ENCODE measurements at places on chromosomes 2 and 18.
A peak's percentile ranks its signal among the peaks of the same experiment; 100 is the strongest.

GRCh38 chr2:2567776-2568175 is 236.7 kb upstream of the MYT1L start:
- no peak for DNase-seq
- H3K36me3 ChIP-seq, result no peaks in the 10 kb centered on the region
- H3K4me3 ChIP-seq, result no peak overlapping the region
- no peaks in the 10 kb centered on the region for H3K27me3 ChIP-seq
- H3K27ac ChIP-seq, result no peak overlapping the region

GRCh38 chr2:215178121-215178520 is 39.7 kb upstream of the ABCA12 start:
- DNase-seq, result no peak
- no peak overlapping the region for H3K4me3 ChIP-seq
- no peaks in the 10 kb centered on the region for H3K36me3 ChIP-seq
- H3K4me1 ChIP-seq, result no peaks in the 10 kb centered on the region
- no peak overlapping the region for H3K27ac ChIP-seq

GRCh38 chr18:49139766-49140165 is 189.0 kb upstream of the SMAD7 start:
- no peak overlapping the region for H3K27ac ChIP-seq
- no peak overlapping the region for H3K4me3 ChIP-seq
- DNase-seq, result no peak

- no peaks in the 10 kb centered on the region for H3K36me3 ChIP-seq
- H3K27ac ChIP-seq, result peak overlapping the region; percentile 89
- peaks cover 34% of the 10 kb centered on the region for H3K4me1 ChIP-seq
- H3K27me3 ChIP-seq, result no peaks in the 10 kb centered on the region
- no peak for DNase-seq
These were observed 925 bp upstream of the NPC1 start for GRCh38 chr18:23587220-23587642.

- H3K36me3 ChIP-seq, result no peaks in the 10 kb centered on the region
- H3K27me3 ChIP-seq, result peaks cover 33% of the 10 kb centered on the region
- no peak for DNase-seq
- H3K4me3 ChIP-seq, result no peak overlapping the region
- no peak overlapping the region for H3K27ac ChIP-seq
- peaks cover 17% of the 10 kb centered on the region for H3K4me1 ChIP-seq
These were observed 70.5 kb upstream of the RTN4 start for GRCh38 chr2:55120634-55121359.

DNA sequence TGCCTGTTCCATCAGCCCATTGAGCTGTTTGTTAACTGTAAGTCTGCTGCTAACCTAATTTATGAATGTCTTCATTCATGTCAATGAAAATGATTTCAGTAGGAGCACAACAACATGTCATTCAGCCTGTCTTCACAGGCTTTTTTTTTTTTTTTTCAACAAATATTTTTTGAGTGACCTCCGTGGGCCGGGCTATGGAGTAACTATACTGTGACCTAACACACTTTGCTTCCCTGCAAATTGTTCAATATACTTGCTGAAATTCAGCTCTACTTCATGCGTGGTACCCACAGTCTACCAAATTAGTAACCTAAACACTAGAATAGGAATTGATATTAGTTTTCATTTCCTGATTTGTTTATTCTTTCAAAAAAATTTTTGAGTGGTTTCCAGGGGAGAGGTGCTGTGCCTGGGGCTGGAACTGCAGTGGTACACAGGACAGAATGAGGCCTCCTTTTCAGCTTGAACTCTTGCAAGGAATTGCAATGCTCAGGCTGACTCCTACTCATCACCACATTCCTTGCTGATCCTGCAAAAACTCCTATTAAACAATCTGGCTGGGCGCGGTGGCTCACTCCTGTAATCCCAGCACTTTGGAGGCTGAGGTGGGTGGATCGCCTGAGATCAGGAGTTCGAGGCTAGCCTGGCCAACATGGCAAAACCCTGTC is 87.1 kb downstream of the CDH20 start:
- H3K27ac ChIP-seq, result no peak overlapping the region
- no peaks in the 10 kb centered on the region for H3K36me3 ChIP-seq
- no peaks in the 10 kb centered on the region for H3K4me1 ChIP-seq
- DNase-seq, result no peak
- H3K4me3 ChIP-seq, result no peak overlapping the region

GRCh38 chr2:37683241-37683640 is 11.8 kb upstream of the CDC42EP3 start:
- no peak for DNase-seq
- H3K36me3 ChIP-seq, result no peaks in the 10 kb centered on the region
- no peak overlapping the region for H3K4me3 ChIP-seq
- peaks cover 7% of the 10 kb centered on the region for H3K4me1 ChIP-seq

GRCh38 chr18:24200494-24201290 is 61.8 kb downstream of the CABYR start:
- H3K27ac ChIP-seq, result peak overlapping the region; percentile 22
- no peak for DNase-seq
- H3K36me3 ChIP-seq, result no peaks in the 10 kb centered on the region
- H3K4me3 ChIP-seq, result no peak overlapping the region
- H3K4me1 ChIP-seq, result no peaks in the 10 kb centered on the region
- H3K27me3 ChIP-seq, result no peaks in the 10 kb centered on the region

DNA sequence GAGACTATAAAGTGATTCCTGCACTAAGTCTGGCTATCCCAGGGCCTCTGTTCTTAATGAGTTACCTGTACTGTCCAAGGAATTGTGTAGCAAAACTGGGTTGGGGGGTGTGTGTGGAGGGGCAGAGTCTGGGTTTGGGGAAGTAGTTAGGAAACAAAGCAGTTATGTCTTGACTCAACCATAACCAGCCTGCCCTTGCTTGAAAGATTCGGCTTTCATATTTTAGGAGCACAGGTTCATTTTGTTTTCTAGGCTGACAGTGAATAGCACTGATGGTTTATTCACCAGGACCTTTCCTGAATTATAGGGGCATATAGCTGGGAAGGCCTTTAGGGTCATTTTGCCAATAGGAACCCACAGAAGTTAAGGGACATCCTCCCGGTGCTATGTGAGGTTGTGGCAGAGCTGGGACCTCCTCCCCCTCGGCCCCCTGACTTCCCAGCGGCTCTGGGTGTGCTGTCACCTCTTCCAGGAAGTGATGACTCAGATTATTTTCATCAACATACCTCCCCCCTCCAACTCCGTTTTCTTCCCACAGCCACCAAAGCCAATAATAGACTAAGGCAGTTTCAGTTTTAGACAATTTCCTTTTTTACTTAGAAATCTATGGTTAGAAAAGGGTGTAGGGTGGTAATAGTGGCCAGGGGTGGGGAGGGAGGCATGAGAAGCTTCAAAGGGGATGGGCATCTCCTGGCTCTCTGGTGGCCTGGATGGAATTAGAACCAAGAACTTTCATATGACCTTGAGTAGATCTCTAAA is 44.8 kb downstream of the SETBP1 start:
- peak overlapping the region; percentile 76 for H3K4me3 ChIP-seq
- peaks cover 15% of the 10 kb centered on the region for H3K36me3 ChIP-seq
- peak overlapping the region; percentile 97 for H3K27ac ChIP-seq
- DNase-seq, result peak; percentile 34

DNA sequence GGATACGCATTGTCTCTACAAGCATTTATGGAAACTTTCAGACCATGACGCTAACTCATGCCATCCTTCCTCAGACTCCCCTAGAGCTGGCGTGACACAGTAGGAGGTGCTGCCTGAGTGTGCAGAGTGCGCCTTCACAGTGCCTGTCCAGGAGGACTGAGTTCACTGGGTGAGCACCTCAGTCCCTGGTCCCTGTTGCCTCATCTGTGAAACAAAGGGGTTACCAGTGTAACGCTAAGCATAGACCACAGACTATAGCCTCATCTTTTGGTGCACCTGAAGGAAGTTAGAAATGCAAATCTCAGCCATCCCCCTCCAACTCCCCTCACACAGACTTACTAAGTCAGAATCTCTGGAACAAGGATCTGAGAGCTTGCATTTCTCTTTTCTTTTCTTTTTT is 142.8 kb downstream of the TMEM17 start:
- H3K27me3 ChIP-seq, result no peaks in the 10 kb centered on the region
- H3K36me3 ChIP-seq, result no peaks in the 10 kb centered on the region
- no peak overlapping the region for H3K27ac ChIP-seq
- no peak overlapping the region for H3K4me3 ChIP-seq
- H3K4me1 ChIP-seq, result peaks cover 9% of the 10 kb centered on the region

DNA sequence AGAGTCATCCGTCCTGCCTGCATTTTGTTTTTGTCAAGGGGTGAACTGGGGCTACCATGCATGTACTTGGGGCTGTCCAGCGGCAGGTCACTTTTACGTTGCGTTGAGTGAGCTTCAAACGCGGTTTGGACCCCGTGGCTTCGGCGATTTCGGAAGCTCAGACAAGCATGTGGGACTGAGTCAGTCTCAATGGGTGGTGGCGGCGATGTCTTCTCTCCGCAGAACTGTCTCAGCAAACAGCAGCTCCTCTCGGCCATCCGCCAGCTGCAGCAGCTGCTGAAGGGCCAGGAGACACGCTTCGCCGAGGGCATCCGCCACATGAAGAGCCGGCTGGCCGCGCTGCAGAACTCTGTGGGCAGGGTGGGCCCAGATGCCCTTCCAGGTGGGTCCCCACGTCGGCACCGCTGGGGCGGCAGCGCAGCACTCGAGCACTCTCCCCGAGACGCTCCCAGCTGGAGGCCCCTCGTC is 21.3 kb downstream of the FBLN7 start:
- no peaks in the 10 kb centered on the region for H3K36me3 ChIP-seq
- H3K27me3 ChIP-seq, result no peaks in the 10 kb centered on the region
- peak overlapping the region; percentile 20 for H3K4me3 ChIP-seq
- peaks cover 23% of the 10 kb centered on the region for H3K4me1 ChIP-seq
- DNase-seq, result peak; percentile 25
- H3K27ac ChIP-seq, result no peak overlapping the region

DNA sequence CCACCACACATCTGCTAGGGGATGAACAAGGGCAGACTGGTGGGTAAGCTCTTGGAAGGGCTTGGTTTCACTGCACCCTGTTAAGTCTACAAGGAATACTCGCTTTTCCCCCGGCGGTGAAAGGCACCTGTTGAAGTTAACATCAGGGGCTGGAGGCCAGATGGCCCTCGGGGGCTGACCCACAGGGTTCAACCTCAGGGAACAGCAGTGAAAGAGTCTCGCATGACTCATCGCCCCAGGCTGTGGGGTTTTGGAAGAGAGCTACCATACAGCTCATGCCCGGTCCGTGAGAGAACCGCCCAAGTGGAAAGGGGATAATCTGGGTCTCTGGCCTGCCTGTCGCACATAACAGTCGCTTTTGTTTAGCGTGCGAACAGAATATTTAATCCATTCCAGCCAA is 748.0 kb downstream of the DPP10 start:
- H3K27me3 ChIP-seq, result no peaks in the 10 kb centered on the region
- H3K27ac ChIP-seq, result no peak overlapping the region
- no peaks in the 10 kb centered on the region for H3K4me1 ChIP-seq
- no peak overlapping the region for H3K4me3 ChIP-seq
- H3K36me3 ChIP-seq, result no peaks in the 10 kb centered on the region
- DNase-seq, result no peak

GRCh38 chr2:142130111-142131009 is 456 bp downstream of the LRP1B start:
- DNase-seq, result no peak
- H3K4me1 ChIP-seq, result peaks cover 20% of the 10 kb centered on the region
- H3K4me3 ChIP-seq, result peak overlapping the region; percentile 84
- peak overlapping the region; percentile 77 for H3K27ac ChIP-seq

- no peak for DNase-seq
- no peaks in the 10 kb centered on the region for H3K36me3 ChIP-seq
- no peak overlapping the region for H3K27ac ChIP-seq
- peaks cover 14% of the 10 kb centered on the region for H3K27me3 ChIP-seq
- no peak overlapping the region for H3K4me3 ChIP-seq
These were observed 19.6 kb downstream of the CHN1 start for GRCh38 chr2:174985614-174986013.

DNA sequence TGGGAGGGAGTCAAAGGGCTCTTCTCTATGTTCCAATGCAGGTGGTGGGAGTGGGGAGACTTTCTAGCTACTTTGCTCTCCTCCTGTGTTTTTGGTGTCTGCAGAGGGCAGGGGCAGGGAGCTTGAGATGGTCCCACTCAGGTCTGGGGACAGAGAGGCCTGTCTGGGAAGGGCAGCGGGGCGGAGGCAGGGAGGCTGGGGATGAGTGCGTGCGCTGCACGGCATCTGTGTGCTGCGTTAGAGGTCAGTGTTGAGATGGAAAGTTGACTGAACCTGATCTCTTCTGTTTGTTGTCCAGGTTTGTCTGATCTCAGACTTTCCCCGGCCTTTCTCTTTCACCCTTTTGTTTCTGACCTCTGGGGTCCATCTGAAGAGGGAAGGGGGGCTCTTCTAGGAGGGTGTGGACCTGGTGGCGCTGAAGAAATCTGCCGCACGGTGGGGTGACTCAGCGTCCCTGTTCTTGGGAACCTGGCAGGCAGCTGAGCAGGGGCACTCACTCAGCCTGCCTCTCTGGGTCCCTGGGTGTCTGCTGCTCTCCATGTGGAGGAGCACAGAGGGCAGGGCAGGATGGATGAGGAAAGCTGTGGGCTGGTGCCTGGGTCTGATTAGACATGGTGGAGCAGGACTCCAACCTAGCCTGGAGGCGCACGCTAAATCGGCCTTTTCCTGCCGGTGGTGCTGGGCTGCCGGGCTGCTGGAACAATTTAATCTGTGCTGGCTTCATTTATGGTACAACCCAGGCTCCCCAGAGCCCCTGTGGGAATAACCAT is 24.1 kb downstream of the IGFBP2 start:
- H3K36me3 ChIP-seq, result no peaks in the 10 kb centered on the region
- H3K27me3 ChIP-seq, result peaks cover 17% of the 10 kb centered on the region
- no peak for DNase-seq
- H3K27ac ChIP-seq, result no peak overlapping the region
- H3K4me1 ChIP-seq, result no peaks in the 10 kb centered on the region

DNA sequence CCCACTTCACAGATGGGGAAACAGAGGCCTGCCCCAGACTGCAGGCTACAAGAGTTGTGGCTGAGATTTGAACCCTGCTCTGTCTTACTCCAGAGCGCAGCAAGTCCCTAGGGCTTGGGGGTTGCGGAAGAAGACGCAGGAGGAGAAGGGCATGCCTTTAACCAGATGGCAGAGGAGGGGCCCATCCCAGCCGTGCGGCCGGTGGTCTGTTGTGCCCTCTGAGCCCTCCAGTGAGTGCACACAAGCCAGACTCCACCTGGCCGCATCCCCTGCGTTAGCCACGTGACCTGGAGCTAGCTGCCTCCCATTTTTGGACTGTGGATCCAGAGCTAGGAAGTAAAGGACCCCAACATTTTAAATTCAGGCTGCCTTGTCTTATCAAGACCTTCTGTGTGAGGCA is 2.8 kb downstream of the KCNIP3 start:
- no peaks in the 10 kb centered on the region for H3K4me1 ChIP-seq
- no peak overlapping the region for H3K4me3 ChIP-seq
- no peak overlapping the region for H3K27ac ChIP-seq
- no peaks in the 10 kb centered on the region for H3K36me3 ChIP-seq

DNA sequence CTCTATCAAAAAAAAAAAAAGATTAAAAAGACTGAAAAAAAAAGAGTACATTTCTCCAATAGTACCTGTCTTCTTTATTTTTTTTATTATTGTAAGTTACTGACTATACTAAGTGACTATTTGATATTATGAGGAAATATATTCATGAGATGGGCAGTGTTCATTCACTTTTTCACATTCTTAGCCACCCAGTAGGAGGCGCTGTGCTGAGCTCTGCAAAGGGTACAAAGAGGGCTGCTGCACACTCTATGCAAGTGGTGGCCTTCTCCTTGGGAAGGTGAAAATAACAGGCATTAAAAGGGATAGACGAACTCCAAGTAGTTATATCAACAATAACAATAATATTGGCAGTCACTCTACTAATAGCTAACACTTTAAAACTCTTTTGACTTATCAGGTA is 1034.9 kb upstream of the FANCL start:
- no peaks in the 10 kb centered on the region for H3K4me1 ChIP-seq
- H3K36me3 ChIP-seq, result no peaks in the 10 kb centered on the region
- H3K27ac ChIP-seq, result no peak overlapping the region
- no peak overlapping the region for H3K4me3 ChIP-seq
